ENCODE measurements at places on chromosomes 7 and 10. TPM values are rescaled to one million over a fixed set of nuclear protein-coding genes. Genes with fewer than 3 reads are reported as not detected.

Gene C7orf33
- not detected for total RNA-seq

Gene GPR158
- total RNA-seq, result 0.16 TPM

Gene MYO1G
- total RNA-seq, result 1.2 TPM

Gene GIMAP1
- total RNA-seq, result 6.4 TPM

Gene FUOM
- total RNA-seq, result 9.3 TPM

Gene FANK1
- 0.71 TPM for total RNA-seq

Gene GATA3
- not detected for total RNA-seq

- no peak overlapping the region for H3K4me3 ChIP-seq
- H3K36me3 ChIP-seq, result no peaks in the 10 kb centered on the region
- H3K27me3 ChIP-seq, result no peaks in the 10 kb centered on the region
- peaks cover 48% of the 10 kb centered on the region for H3K4me1 ChIP-seq
Measured at GRCh38 chr10:78802866-78803265, 265.9 kb upstream of the ZMIZ1 start.

Gene CLDN4
- total RNA-seq, result not detected
